EL (cell line): ENCODE measurements at places on chromosomes 5 and 9.

- DNase-seq = no peak
Observed at GRCh38 chr5:170393958-170394357, 4.8 kb upstream of the KCNMB1 start.

DNA sequence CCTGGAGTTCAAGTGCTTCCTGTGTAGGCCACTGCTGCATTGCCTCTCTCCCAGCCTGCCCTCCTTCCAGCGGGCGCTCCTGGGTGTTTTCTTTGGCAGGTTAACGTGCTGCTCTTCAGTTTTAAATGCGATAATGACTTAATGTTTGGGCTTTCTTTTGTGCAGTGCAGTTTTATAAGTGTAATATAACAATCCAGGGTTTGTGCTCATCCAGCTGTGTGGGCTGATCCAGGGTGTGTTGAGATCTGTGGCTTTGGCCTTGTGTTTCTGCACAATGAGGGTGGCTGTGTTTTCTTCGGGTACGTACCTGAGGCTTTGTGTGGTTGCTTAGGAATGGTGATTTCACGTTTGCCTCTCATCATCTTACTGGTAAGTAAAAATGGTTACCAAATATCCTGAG lies 50.6 kb downstream of the PCSK5 start:
- no peak for DNase-seq

GRCh38 chr5:138096997-138097828 lies 13.4 kb downstream of the WNT8A start:
- no peak for DNase-seq

DNA sequence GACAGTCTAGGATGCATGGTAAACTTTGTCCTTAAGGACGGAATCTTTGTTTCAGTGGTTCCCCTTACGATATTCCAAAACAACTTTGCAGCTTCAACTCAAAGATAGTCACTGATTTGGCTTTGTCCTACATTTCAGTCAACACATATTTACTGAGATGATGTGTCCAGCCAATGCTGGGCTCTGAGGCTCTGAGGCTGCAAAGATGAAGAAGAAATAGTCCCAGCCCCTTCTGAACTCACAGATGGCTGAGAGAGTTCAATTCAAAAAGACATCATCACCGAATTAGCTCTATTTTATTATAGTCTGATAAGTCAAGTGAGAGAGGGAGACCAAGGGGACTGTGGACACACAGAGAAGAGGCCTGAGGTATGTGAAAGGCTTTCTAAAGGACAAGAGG lies 544.0 kb downstream of the ACTL7B start:
- DNase-seq = no peak
